ENCODE measurements at places on chromosomes 4 and X.

DNA sequence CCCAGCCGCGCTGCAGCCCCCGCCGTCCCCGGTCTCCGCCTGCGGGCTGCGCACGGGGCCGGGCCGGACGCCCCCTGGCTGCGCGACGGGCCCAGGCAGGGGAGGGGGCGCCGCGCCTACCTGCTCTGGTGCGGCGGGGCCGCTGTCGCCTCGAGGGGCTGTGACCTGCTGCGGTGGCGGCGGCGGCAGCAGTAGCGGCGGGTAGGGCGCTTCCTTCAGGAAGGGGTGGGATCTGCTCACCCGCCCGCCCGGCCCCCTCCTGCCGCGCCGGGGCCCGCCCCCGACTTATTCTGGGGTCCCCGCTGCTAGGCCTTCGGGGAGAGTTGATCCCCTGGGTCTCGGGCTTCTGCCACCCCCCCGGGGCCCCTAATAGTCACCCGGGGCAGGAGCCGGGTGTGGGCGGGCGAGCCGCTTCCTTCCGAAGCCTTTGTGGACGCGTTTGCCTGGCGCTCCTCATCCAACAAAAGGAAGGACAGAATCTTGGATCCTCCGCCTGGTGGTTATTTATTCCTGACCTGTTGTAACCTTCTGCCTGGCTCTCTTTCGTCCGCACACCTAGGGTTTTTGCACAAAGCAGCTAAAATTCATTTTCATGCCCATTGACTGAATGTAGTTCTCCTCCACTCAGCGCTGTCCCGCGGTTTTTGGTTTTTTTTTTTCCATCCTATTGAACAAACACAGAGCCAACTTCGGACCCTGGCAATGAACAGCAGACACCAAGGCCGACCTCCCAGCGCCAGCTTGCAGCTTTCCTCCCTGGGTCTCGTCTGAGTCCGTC, at the start of gene TMEM150C:
Gene TMEM150C, minus strand, starts transcription at position 203 of the 778 bp plus-strand sequence. CDS start 57,331 bp downstream, outside the sequence.
- peak; percentile 63 for DNase-seq

- DNase-seq = no peak
These were observed 605.9 kb upstream of the DIPK2B start for GRCh38 chrX:45806410-45807121.

- no peak for DNase-seq
These were observed 40.5 kb downstream of the HAND2 start for GRCh38 chr4:173489514-173489913.

DNA sequence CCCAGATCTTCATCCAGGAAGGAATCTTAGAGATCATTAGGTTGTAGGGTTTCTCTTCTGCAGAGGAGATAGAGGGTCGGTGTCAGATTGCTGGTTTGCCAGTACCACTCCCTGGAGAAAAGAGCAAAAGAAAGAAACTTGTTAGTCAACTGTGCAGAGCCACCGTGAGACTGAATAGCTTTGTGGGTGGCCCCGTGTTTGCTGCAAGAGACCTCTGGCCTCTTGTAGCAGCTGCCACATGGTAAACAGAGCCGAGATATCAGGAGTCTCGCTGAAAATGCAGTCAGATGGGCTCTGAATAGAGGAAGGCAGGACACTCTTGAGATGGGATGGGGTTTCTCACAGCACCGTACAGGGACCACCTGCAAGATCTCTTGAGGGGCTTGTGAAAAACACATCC, 149.7 kb downstream of the PTTG2 start:
- DNase-seq = peak; percentile 39

DNA sequence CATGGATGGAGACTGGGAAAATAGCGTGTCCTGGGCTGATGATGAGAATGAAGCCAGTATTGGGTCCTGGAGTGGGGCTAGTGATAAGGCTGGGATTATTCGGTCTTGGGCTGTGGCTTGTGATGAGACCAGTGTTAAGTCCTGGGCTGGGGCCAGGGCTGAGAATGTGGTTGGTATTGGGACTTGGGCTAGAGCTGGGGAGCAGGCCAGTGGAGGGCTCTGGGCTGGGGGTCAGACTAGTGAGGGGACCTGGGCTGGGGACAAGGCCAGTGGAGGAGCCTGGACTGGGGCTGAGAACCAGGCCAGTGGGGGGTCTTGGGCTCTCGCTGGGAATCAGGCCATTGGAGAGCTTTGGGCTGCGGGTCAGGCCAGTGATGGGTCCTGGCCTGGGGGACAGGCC, 6.7 kb downstream of the ARMCX4 start:
- DNase-seq = no peak

DNA sequence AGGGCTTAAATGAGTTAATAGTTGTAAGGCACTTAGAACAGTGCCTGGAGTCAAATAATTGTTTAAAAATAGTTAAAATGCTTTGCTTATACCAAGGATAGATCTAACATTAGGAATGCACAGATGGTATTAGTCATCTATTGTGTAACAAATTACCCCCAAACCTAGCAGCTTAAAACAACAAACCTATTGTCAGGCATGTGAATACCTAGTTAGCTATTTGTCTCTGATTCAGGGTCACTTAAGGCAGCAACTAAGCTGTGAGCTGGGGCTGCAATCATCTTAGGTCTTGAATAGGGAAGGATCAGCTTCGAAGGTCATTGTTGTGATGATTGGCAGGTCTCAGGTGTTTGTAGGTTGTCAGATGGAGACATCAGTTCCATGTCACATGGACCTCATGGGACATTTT, 42.4 kb upstream of the AGA start:
- DNase-seq = no peak

DNA sequence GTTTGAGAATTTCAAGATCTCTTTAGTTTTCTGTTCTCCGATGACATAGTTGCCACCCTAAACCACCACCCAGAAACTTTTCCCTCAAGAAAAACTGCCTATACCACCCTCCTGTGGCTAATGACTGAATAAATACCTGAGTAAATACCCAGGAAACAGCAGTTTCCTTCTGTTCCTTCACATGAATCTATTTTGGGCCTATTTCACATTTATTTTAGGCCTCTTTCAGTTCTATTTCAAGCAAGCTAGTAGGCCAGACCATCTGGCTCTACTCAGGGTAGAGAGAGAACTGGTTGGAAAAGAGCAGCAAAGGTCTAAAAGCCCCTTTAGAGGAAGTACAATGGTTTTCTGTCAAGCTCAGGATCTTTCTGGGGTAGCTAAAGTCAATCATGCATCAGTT, 23.4 kb downstream of the ARHGEF9 start:
- no peak for DNase-seq

DNA sequence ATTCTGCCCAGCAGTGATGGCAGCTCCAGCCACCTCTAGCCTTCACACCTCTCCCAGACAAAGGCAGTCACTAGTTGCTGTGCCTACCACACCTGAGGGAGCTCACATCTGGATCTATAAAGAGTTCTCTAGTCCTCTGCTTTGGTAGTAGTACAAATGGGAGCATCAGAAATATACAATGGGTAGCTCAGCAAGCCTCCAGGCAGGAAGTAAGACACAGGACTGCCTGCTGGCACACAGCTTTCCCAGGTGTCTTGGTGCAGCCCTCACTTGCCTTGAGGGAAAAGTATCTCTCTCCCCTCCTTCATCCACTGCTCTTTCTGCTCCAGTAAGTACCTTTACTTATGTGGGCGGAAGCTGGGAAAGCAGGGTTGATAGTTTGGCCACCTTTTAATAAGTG, 212.9 kb upstream of the SLC7A11 start:
- no peak for DNase-seq

DNA sequence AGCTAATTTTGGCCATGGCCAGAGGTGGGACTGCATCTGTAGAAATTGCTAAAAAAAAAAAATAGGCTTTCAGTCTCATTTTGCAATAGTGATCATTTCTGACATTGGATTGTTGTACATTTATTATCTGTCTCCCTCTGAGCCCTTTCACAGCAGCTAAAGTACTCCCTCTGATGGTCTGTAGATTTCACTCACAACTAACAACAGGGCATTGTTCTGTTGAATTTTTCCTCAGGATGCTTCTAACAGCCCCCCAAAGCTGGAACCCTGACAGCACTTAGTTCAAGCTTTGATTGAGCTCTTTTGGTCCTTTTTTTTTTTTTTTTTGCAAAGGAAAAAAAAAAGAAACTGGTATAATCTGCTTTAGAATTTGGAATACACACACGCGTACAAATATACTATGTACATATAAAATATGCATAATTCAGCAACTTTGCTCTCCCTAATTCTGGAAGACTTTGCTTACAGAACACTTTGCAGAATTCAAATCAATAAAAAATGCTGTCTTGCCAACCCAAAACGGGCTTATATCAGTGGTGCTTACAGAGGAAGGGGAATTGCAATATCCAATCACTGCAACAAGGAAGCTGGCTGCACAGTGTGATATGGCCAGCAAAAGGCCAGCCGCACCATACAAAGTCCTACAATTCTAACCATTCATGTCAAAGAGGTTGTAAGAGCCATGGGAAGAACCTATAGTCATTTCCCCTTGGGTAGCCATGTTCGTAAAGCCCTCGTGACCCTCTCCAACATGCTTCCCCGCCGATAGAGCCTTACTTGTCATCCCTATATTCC, 406.4 kb downstream of the SMARCA1 start:
- DNase-seq = no peak

DNA sequence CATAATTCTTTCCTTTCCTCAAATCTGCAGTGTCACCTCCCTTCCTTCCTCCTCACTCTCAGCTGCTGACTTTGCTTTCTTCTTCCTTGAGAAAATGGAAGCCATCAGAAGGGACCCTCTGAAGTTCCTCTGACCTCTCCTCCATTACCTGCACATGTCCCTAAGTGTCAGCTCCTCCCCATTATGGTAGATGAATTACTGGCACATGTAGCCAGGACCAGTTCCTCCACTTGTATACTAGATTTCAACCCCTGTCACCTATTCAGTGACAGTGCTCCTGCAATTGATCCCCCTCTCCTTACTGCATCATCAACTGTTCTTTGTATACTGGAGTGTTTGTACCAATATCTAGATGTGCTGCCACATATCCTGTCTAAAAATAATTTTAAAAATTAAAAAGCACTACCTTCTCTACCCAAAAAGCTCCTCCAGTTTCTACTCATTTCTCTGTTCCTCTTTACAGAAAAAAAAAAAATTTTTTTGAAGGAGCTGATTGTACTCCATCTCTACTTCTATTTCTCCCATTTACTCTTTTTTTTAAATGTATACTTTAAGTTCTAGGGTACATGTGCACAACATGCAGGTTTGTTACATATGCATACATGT, 78.6 kb downstream of the CLCN5 start:
- no peak for DNase-seq

GRCh38 chr4:1480720-1481119, 74.5 kb upstream of the NKX1-1 start:
- no peak for DNase-seq

DNA sequence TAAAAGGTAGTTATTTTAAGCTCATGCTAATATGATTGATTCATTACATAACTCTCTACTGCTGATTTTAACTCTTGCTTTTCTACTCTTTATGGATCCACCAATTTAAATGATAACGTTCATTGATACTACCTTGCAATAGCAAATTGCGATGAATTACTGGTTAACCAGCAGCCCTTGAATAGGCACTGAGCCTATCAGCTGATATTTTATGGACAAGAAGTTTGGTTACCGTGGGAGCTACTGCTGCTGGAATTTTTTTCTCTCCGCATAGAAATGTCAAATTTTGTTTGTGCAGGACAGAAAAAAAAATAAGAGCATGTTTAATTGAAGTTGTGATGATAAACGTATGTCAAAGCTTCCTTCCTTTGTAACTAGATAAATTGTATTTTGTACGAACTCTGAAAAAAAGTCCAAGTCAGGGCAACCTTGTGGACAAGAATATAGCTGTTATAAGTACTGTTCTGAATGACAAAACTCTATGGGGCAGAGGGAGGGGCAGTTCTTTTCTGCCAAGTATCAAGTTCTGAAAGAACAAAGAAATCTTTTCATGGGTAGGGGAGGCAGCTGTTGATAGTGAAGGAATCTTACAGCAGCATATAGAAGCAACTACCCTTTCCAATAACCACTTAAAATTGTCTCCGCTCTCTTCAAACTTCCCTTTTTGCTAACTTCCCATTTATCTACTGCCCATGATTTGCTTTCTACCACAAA, 434.9 kb upstream of the PABPC4L start:
- no peak for DNase-seq

- no peak for DNase-seq
These were observed 408.6 kb downstream of the PPP3CA start for GRCh38 chr4:100938698-100939097.

- no peak for DNase-seq
These were observed 93.6 kb downstream of the CORIN start for GRCh38 chr4:47744253-47744652.

DNA sequence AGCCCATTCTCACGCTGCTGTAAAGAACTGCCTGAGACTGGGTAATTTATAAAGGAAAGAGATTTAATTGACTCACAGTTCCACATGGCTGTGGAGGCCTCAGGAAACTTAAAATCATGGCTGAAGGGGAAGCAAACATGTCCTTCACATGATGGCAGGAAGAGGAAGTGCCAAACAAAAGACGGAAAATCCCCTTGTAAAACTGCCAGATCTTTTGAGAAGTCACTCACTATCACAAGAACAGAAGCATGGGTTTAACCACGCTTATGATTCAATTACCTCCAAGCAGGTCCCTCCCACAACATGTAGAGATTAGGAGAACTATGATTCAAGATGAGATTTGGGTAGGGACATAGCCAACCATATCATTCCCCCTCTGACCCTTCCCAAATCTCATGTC, 335.5 kb downstream of the IL15 start:
- DNase-seq = no peak

DNA sequence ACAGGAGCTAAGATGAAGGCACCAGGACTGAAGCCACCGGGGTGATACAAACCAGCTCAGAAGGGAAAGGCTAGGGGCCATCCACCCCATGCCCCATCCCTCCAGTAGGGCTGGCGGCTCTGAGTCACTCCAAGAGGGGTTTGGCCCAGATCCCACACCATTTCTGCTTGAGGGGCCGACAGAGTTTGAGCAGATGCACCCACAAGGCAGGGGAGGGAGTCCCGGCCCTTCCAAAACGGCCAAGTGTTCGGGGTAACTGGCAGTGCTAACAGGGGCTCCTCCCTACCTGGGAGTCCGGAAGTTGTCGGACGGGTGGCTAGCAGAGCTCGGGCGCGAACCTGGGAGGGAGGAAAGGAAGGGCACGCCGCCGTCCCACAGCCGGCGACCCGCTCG, 412 bp downstream of the SLC10A3 start:
- DNase-seq = no peak

GRCh38 chr4:76499461-76499860, 64.4 kb downstream of the SHROOM3 start:
- no peak for DNase-seq

- no peak for DNase-seq
These were observed 56.8 kb downstream of the TAPT1 start for GRCh38 chr4:16169490-16169889.

All from NCI-H345 (cell line).